ENCODE measurements at places on chromosomes 11 and 22.

DNA sequence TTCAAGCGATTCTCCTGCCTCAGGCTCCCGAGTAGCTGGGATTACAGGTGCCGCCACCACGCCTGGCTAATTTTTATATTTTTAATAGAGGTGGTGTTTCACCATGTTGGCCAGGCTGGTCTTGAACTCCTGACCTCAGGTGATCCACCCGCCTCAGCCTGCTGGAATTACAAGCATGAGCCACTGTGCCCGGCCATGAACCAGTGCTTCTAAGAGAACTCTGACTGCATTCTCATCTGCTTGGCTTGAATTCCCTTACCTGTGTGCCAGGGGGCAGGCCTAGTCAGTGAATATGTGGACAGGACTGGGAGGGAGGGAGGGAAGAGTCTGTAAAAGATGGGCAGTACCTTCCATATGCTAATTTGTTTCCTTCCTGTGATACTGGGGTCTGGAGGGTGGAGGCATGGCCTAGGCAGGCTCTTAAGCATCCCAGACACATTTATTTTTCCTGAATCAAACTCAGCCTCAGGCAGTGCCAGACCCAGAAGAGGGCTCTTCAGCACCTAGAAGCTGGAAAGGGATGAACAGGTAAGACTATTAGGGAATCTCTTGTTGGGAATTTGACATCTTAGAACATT, 6.6 kb downstream of the RPS25 start:
- no peak for DNase-seq

GRCh38 chr11:14334893-14335292, 24.1 kb downstream of the RRAS2 start:
- DNase-seq, result no peak

- DNase-seq, result no peak
These were observed 13.1 kb downstream of the SLC43A1 start for GRCh38 chr11:57502376-57502775.

DNA sequence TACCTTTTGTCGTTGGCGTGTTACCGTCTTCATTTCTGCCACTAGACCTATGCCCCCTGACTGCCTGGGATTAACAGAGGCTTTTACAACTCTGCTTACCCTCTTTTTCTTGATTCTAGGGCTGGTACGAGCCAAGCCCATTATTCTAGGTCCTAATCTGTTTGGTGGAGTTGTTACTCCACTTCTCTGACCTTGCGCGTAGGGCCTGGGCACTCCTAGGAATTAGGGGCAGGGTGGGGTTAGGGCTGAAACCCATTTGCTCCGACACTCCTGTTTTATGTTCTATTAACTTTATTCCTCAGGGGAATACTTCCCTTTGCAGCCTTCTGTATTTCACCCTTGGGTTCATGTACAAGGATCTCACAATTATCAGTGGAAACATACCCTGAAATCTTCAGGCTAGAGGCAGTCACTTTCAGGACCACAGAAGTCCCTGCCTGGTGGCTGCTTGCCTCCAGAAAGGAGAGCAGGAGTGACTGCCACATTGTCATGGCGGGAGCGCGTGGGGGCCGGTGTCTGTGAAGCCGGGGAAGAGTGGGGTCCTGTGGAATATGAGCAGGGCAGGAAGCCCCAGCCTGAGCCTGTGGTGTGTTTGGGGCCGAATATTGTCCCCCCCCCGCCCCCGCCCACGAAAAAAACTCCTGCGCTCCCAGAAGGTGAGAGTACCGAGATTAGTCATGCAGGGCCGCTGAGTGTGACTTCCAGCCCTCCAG, 731 bp upstream of the SLC37A2 start:
- no peak for DNase-seq

DNA sequence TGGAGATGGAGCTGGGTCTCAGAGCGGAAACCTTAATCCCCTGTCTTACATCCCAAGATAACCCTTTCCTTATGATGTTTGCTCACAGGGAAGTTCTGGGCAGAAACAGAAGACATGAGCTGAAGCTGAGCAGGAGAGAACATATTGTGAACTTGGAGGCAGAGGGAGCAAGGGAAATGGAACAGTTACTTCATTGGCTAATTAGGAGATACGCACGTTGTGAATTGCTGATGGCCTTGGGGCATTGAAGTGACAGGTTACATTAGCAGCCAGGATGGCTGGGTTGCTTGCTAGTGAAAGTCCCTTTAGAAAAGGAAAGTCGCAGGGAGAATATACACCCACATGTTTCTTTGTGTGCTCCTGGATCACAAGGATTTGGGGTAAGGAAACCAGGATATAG, 48.7 kb downstream of the TENM4 start:
- no peak for DNase-seq

All from amniotic stem cell (primary cell).